ENCODE measurements at places on chromosomes 6 and 20.

GRCh38 chr6:150566486-150566885, 33.2 kb upstream of the PLEKHG1 start:
- no peak for DNase-seq

- DNase-seq = no peak
These were observed 176.4 kb downstream of the SAMD5 start for GRCh38 chr6:147684906-147685305.

DNA sequence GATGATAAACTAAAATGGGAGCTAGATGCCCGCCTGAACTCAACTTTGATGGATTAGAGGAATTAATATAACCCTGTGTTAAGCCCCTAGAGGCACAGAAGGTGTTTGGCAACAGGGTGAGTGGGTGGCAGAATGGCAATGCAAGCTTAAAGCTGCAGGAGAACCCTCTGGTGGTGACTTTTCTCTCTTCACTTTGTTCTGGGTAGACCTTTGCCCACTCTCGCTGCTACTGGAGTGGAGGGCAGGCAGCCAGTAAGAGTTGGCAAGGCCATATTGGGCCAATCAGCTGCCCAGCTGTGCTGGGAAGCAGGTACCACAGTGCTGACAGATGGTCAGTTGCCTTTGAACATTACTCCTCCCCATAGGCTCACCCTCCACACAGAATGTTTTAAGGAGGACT, 468.2 kb downstream of the MMUT start:
- no peak for DNase-seq

- DNase-seq = peak; percentile 34
These were observed at the start of gene SLC16A10 for GRCh38 chr6:111087106-111087835. SLC16A10 (plus strand) TSS chr6:111087503; CDS start chr6:111087753, 250 bp downstream.

GRCh38 chr6:16228709-16229665, 9.4 kb upstream of the GMPR start:
- DNase-seq = no peak

GRCh38 chr6:25660512-25660911, 8.5 kb downstream of the SCGN start:
- DNase-seq = peak; percentile 65

GRCh38 chr6:96022225-96022624, 6.5 kb downstream of the FUT9 start:
- DNase-seq = no peak

DNA sequence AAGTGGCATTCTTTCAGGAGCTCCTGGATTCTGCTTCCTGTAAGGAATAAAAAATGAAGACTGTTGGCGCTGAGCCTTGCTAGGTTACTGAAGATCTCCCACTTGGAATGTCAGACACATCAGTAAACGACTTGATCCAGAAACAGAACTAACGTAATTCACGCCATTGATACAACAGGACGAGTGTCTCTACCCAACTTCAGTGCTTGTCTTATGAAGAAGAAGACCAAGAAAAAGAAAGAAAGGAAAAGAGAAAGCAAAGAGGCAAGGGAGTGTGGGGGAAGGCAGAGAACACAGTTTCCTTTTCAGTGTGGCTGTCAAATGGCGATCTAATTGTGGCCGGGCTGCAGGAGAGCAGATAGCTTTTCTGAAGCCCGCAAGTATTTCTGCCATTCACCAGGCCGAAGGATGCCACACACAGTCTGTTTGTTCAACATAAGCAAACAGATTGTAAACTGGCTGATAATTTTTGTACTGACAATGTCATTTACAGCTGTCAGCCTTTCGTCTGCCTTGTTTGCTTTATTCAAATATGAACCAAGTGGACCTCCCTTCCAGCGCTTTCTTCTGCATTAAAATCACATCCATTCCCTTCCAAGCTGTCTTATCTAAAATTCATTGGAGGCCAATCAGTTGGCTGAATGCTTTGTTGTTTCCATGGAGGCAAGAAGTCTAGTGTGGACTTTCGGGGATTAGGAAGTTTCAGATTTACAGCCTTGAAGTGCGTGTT, 180.6 kb downstream of the FOXA2 start:
- no peak for DNase-seq

- DNase-seq = no peak
These were observed 13.1 kb downstream of the LRRC73 start for GRCh38 chr6:43497129-43497396.

DNA sequence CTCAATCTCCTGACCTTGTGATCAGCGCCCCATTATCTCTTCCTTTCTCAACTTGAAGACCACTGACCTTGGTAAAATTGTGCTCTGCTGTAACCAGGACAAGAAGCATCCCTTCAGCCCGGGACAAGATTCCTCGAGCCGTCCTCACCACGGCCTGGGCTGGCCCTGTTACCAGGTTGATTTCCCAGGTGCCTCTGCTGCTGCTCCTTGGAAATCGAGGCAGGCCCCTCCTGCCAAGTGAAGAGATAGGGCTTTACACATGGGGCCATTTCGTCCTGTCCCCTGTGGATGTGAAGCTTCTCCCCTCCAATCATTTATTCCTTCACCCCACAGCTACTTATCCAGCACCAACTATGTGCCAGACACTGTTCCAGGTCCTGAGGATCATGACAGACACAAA, 21.5 kb downstream of the RAB44 start:
- no peak for DNase-seq

DNA sequence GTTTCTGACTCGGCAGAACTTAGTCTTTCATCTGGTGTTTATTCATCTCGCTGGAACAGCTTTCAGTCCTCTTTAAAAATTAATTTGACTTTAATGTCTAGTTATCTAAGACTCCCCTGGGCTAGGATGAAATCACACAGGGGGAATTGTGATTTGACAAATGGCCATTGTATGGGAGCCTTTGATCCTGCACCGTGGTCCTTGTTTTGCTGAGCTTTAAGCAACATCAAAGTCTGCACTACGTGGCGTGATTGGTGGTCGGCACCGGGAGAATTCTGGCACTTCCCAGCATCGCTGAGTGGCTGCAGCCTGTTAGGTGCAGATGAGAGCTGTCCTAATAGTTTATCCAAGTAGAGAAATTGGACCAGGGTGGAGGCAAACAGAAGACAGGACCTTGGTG, 146.9 kb downstream of the TBC1D7 start:
- DNase-seq = no peak

- DNase-seq = peak; percentile 88
These were observed at the start of gene UST for GRCh38 chr6:148746363-148747144. UST (plus strand) TSS chr6:148747030; CDS start chr6:148747431, 401 bp downstream.

DNA sequence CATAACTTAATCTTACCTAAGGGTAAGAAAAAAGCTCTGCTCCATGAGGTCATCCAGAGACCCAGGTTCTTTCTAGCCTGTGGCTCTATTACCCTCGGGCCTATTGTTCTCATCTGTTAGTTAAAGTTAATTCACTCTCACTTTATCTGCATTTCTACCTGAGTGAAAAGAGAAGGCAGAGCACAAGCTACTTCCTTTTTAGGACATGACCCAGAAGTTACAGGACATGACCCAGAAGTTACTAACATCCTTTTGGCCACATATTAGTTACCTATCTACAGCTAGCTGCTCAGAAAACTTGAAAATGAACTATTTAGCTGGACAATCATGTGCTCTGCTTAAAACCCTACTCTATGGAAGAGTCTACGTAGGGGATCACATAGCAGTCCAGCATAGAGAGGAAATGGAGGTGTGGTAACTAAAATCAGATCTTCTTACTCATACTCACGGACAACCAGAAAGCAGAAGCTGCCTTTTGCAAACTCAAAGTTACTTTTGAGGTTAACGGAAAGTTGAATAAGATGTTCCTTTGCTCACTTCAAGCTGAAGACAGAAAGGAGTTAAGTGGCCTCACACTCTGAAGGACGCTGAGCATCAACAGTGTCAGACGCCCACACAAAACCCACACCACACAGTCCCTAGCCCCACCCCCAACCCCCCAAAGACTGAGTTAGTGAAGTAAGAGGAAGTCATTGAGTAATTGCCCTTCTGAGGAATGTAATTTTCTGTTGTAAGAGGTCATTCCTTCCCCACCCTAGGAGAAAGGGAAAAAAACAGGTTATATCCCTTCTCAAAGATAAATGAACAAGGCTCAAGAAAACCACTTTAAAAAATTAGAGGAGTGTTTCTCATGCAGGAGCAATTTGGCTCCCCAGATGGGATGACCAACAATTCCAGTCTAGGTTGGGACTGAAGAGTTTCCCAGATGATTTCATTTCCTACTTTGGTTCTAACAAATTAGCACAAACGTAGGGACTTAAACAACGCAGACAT, 45.9 kb upstream of the TAB2 start:
- DNase-seq = peak; percentile 38

DNA sequence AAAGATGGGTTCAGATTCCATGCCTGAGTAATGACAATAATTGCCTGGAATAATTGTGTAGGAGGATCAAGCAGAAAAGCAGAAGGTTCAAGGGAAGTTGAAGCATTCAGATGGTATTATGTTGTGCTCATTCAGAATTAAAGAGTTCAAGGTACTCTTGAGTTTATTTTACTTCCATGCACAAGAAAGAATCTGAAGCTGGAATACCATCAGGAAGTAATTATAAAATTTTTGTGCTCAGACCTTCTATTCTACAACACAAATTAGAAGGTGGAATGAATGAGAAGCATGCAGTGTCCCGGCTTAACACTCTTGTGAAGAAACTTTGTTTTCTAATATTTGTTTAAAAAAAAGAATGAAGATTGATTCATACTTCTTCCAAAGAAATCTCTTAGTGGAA, 139.4 kb upstream of the ENPP5 start:
- DNase-seq = no peak

DNA sequence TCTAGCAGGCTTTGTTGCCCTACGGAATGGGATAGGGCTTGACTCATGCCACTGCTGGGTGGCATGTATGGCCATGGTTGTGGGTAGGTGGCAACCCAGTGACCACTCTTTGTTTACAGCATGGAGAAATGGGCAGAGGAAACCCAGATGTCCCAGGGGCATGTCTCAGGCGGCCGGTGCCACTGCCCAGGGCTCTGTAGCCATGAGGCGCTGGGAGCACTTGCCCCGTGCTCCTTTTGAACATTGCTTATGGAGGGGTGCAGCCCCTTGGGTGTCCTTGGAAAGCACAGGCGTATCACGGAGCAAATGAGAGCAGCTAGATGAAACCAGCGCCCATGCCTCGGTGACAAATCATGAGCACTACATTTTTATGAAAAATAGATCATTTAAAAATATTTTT, 212.5 kb upstream of the ECI2 start:
- DNase-seq = no peak

DNA sequence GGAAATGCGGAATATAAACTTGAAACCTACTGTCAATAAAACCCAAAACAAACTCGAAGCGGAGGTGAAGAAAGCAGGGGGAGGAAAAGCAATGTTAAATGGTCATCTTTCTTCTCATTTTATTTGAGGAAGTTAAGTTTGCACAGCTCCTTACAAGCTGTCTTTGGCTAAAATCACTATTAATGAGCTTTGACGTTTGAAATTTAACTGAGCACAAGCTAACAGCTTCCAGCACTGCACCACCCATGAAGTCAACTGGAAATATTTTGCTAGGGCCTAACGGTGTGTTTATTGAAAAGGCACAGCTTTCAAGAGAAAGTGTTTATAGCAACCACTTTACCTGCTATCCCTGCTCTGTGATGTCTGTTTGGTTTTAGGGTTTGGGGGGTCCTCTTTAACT, 103.8 kb downstream of the PKHD1 start:
- no peak for DNase-seq

DNA sequence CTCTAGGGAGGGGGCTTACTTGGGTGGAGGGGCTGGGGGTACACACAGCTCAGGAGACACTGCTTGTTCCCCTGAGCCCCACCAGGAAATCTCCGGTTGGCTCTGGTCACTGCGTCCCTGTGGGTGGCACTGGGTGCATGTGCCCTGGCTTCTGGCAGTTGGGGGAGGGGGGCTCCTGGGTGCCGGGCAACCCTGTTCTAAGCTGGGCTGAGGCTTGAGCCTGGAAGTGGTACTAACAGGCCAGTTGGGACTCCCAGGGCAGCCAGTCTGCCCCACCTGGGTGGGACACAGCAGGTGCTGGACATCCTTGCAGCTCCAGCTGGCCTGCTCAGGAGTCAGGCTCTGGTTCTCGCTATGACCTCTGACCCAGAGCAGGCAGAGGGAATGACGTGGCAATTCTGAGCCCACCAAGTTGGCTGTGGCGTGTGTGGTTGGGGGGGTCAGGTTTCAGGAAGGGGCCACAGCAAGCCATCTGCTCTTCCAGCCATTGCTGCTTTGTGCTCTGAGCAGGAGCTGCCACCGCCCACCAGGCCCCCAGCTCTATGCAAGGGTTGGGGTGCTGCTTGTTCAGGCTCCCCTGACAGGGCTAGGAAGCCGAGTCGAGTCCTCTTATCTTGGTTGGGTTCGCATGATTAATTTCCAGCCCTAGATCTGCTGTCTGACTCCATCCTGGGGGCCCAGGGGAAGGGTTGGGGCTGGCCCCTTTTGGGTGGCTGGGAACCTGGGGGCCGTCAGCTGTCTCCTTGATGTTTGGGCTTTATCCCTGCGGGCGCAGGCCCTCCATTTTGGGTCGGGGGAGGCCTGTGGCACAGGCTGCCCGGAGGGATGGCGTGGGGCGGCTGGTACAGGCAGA, 590 bp downstream of the C20orf204 start:
- DNase-seq = no peak

- no peak for DNase-seq
These were observed at the start of gene SYNGAP1 for GRCh38 chr6:33419580-33420490. SYNGAP1 (plus strand) TSS chr6:33420065; CDS start chr6:33420265, 200 bp downstream.

DNA sequence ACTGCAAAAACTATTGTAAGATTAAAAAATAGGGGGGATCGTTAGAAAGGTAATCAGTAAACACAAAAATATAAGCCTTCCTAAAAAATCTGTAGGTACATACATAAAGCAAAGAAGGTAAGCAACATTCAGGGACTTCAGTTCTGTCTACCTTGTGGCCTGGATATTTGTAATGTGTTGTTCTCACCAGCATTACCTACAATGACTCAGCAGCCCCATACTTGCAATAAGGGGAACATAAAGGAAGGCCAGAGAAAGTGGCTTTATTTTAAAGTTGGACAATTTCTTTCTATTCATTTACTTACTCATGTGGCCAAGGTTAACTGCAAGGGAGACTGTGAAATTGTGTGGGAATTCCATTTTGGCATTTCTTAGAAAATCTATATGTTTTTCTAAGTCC, 277.2 kb upstream of the PREP start:
- DNase-seq = no peak

- peak; percentile 88 for DNase-seq
These were observed 1.7 kb downstream of the KCNK15 start for GRCh38 chr20:44747166-44748004.
